NB4 (cell line): ENCODE measurements at places on chromosomes 16 and 17.

- no peak for DNase-seq
Observed at GRCh38 chr16:88074041-88074440, 122.8 kb downstream of the BANP start.

DNA sequence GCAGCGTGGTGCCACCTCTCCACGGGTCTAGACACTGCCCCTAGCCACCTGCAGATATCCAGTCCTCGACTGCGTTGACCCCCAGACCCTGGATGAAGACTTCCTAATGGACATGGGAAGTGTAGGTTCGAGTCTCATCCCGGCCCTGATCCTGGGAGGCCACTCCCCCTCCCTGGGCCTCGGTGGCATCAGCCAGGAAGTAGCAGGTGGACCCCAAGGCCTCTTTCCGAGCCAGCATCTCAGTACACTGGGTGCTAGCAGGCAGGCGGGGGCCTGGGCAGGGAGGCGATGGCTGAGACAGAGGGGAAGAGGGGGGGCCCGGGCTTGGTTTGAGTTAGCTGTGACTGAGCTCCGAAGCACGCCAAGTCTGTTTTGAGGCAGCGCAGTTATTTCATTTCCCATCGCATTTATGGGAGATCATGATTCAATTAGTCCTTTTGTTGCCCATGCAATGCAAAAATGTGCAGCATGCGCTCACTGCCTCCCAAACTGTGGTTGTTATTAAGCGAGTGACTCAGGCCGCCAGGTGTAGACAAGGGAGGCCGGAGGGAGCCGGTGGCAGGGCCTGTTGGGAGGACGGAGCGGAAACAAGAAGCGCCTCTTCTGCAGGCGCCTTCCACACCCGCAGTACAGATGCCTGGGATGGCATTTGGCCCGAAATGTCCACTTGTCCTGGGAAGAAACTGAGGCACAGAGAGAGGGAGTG is 25.3 kb upstream of the ZNF469 start:
- DNase-seq, result peak; percentile 77

GRCh38 chr16:30802936-30803335 is 15.9 kb upstream of the ZNF629 start:
- DNase-seq, result no peak

GRCh38 chr17:76560036-76560876 is 20.4 kb downstream of the PRCD start:
- DNase-seq, result peak; percentile 29
